Right kidney (tissue), 9 donors: ENCODE measurements at places on chromosomes 12 and 14.

GRCh38 chr14:34733245-34733644, 18.9 kb upstream of the CFL2 start:
- no peak for DNase-seq

DNA sequence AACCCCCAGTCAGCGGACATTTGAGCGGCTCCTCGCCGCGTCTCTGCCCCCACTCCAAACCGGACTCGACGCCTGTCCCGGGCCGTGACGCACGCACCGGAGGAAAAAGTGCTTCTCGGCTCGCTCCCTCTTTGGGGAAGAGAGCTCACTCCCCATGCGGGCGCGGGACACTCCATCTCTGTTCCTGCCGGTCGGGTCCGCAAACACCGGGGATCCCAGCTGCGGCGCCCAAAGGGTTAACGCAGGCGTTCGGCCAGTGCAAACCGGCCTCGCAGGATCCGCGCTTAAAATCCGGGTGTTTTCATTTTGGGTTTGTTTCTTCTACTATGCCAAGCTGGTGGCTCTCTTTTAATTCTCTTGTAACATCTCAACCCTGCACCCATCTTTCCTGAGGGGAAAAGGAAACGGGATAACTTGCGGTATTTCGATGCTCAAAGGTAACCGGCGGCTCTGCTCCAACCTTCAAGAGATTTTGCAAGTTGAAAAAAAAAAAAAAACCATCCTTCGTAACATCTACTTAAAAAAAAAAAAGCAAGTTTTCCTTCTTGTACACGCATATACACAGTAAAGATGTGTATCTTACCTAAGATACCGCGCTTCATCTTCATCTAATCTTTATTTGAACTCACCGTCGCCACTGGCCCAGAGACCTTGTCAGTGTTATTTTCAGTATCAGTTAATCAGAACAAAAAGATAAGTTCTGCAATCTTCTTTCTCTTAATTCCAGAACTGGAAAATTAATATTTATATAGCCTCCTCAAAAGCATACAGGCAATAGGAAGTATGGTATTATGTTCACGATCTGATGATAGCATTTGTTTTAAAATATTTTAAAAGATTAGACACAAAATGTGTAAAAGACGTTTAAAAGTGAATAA, 1.6 kb upstream of the ATP2B1 start:
- DNase-seq = peak; percentile 98

DNA sequence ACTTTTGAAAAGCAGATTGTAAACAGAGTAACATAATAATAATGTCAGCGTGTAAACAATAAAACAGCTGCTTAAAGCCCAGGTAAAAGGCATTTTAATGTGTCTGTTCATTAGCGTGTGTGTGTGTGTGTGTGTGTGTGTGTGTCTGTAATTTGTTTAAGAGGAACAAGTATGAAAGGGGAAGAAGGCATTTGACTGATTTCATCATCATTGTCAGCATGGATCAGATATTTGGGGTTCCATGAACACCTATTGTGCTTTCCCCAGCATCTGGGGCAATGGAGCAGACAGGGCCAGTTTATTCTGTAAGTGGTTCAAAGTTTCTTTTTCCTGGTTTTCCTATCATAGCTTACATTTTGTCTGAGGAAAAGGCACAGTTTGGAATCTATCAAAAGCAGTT, 28.9 kb downstream of the SLC25A21 start:
- no peak for DNase-seq

GRCh38 chr12:32402170-32402569, 2.8 kb downstream of the FGD4 start:
- no peak for DNase-seq

DNA sequence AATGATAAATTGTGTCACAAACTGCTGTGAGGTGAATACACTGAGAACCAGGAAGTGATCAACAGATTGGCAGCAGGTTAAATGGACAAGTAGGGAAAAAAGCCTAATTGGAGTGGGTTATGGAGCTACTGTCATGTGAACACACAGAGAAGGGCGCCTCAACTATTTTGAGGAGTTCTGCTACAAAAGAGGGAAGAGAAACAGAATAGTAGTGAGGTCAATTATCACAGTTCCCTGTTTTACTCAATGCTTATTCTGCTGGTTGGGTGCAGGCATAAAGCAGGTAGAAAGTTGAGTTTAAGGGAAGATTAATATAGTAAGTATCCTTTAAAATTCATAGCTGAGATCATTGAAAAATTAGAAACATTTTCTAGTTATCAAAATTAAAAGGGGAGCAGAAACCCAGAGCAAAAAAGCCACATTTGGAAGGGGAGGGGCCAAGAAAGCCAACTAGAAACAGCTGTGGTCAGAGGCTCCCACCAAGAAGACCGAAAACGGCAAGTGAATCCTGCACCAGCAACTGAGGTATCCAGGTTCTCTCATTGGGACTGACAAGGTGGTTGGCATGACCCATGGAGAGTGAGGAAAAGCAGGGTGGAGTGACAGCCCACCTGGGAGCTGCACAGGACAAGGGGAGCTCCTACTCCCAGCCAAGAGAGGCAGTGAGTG, 105.7 kb downstream of the ZC3H14 start:
- no peak for DNase-seq

DNA sequence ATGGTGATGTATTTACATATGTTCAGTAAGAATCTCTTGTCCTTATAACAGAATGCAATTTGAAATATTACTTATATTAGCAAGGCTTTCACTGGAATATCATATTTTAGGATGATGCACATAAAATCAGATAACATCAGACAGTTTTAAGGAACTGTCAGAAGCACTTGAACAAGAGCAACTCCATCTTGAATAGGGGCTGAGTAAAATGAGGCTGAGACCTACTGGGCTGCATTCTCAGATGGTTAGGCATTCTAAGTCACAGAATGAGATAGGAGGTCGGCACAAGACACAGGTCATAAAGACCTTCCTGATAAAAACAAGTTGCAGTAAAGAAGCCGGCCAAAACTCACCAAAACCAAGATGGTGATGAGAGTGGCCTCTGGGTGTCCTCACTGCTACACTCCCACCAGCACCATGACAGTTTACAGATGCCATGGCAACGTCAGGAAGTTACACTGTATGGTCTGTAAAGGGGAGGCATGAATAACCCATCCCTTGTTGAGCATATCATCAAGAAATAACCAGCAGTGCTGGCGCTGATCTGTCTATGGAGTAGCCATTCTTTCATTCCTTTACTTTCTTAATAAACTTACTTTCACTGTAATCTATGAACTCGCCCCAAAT, 27.6 kb upstream of the ETV6 start:
- DNase-seq = no peak

DNA sequence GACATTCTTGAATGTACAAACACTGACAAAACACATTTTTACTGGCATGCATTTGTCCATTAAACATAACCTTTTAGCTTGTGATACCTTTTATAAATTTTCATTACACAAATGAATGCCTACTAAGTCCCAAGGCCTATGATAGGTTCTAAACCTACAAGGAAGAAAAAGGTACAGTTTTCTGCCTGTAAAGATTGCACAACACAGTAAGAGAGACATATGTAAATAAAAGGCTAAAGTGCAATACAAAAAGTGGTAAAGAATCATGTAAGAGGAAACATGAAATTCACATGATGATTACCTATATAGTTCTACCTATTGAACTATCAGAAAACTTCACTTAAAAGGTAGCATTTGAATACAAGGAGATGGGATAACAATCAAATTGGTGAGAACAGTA, 14.6 kb upstream of the ARID4A start:
- DNase-seq = no peak

GRCh38 chr12:22856178-22856577, 231.2 kb downstream of the ETNK1 start:
- no peak for DNase-seq

DNA sequence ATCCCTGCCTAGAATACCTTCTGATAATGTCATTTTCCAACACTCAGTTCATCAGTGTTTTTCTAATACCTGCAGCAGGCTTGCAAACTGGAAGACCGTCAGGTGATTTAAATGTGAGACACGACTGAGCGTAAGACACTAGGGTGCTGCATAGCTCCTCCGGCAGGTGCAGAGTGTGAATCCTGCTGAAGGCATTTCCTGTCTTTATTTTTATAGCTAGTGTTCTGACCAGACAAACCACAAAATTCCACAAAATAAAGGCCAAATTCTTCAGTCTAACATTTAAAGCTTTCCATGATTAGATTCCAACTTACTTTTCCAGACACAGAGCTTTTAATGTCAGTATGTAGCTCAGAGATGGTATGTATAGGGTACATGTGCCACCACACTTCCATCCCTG, 70.7 kb downstream of the BBS10 start:
- DNase-seq = no peak

DNA sequence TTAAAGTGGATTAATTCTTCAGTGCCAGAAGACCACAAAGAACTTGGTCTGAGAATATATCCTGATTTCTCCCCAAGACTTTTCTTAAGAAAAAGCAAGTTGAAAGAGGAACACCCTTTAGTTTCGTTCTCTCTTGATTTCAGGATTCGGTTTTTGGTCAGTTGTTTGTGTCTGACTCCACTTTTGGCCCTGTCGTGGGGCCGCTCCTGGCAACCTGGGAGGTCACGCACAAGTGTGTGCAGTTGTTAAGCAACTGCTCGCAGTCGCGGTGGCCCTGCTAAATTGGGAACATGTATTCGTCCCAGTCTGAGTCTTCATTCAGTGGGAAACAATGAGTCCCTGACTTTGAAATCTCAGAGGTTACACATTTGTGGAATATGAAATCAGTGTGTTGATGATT, 68.7 kb downstream of the RGS6 start:
- DNase-seq = no peak

- no peak for DNase-seq
These were observed 1.1 kb downstream of the C1R start for GRCh38 chr12:7091171-7091570.

DNA sequence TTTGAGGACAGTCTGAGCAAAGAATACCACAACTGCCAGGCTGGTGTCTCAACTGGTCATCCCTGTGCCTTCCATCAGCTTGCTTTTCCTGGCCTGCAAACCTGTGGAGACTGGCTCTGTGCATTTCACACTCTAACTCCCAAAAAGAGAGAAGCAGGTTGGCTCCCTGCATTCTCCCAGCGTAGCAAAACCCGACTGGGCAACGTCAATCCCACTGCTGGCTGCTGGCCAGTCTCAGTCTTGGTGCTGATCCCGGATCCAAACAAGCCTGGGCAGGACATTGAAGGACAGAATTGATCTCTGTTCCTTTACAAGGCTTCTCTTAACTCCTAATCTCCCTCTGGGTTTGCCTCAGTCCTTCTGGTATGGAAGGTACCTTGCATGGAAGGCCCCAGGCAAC, 65.4 kb downstream of the FZD10 start:
- no peak for DNase-seq

- peak; percentile 16 for DNase-seq
These were observed 59.7 kb downstream of the PLXNC1 start for GRCh38 chr12:94207849-94208621.

DNA sequence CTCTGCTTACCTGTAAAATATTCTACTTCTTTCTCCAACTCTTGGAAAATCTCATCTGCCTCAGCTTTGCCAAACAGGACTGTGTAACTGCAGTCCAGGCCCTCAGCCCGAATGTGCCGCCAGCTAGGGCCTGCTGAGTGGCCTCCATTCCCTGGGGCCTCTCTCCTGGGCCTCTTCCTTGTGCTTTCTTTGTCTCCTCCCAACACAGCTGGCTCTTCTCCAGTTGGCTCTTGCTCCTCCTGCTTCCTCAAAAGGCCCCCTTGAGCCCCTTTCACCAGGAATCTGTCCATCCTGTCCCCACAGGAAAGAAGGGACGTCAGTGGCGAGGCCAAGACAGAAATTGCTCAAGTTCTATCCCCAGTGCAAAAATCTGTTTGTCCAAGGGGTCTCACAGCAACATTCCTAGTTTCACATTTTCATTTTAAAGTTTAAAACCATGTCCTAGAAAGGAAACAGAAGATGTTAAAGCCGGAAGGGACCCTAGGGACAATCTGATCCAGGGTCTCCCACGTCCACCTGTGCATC, 713 bp downstream of the ALKBH2 start:
- DNase-seq = no peak

DNA sequence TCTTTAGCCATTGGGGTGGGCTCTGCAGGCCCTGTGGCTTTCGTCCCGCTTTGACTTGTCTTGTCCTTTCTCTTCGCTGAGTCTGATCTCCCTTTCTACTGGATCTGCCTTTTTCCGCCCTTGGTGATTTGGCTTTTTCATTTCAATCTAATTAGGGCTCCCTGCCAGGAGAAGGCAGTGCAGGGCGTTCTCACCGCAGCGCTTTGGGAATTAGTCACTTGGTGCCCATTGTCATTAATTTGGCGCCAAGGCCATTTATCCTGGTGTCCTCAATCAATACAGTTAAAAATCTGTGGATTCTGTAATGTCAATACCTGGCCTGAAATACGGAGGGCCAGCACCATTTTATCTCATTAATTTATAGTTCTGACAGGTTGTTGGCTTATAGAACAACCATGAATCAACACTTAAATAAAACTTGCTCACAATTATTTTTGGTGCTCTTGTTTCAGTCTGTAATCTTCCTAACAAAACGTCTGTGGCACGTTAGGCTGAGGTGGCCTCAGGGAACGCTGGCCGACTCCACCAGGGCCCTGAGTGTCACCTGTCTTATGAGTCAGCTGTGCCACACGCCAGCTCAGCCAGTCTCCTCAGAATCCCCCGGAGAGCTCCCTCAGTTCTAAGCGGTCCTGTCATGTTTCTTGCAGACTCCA, 115.7 kb downstream of the BEGAIN start:
- DNase-seq = no peak

DNA sequence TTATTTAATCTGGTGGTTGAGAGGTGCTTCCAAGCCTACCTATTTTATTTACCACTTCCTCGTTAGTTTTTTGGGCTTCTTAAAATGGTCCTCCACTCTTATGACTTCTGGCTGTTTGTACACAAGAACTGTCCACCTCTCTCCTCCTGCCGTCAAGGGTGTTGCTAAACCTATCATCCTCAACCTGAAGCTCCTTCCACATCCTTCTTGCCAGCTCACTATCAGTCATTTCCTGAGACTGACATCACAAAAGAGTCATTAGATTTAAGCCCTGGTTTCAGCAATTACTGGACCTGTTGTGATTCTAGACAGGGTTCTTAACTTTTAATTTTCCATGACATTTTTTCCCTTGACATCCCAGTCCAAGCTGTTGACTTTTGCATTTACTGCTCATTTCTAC, 91.9 kb downstream of the BICD1 start:
- no peak for DNase-seq

DNA sequence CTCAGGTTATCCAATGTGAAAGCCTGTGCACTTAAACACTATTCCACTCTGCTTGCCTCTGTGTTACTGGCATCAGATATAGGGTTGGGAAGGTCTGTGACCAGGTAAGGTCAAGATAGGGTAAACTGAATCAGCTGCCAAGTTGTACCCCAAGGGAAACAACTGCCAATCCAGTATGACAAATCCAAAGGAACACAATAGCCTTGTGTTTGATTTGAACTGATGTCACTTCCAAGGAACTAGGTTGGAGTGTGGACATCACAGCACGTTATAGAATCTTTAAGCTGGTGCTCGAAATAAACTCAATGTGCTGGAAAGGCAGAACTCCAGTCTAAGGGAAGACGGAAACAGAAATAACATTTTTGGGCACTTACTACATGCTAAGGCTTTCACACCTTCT, 223.4 kb upstream of the BTG1 start:
- no peak for DNase-seq

DNA sequence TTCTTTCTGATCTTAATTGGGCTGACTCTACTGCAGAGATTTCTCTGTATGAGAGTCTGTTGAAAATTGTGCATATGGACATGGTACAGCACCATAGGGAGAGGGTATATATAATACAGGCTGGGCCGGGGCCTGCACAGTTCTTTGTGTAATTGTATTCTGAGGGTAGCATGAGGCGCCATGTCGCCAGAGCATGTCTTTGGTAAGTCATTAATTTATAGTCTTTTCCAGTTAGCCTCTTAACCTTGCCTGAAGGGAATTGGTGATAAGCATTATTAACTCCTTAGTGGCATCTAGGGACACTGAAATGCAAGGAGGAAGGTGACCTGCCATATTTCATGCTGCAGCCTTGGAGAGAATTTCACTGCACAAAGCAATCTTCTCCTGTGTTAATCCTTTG, 569.9 kb downstream of the TMTC2 start:
- DNase-seq = no peak
